ENCODE measurements at places on chromosomes 1 and 21.

GRCh38 chr1:10795276-10796021, 997 bp downstream of the CASZ1 start:
- no peak for DNase-seq

DNA sequence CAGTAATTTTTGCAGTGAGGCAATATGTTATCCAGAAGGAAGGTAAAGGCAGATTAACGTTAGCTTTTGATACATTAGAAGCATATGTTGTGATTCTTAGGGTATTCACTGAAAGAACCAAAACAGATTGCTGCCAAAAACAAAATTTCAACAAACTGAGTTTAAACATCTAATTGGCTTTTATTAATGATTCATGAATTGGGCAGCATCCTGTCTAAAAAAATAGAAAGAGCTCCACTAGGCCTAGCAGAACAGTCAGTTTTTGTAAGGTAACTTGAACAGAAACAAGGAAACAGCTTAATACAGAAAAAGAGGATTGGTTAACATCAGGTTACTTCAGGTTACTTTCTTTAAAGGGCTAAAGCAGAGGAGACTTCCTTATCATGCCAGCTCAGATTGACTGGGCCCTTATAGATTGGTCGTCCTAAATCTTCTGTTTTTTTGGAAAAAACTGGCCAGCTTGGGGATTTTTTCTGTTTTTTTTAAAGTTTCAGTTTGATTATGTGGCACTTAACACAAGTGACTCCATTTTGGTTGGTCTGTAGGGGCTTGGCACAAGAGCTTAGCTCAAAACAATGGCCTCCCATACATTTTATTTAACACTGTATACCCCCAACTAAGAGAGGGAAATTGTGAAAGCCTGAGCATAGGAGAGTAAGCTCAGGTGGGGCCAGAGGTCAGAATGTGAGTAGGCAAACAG, 36.8 kb upstream of the GALNT2 start:
- DNase-seq, result no peak

DNA sequence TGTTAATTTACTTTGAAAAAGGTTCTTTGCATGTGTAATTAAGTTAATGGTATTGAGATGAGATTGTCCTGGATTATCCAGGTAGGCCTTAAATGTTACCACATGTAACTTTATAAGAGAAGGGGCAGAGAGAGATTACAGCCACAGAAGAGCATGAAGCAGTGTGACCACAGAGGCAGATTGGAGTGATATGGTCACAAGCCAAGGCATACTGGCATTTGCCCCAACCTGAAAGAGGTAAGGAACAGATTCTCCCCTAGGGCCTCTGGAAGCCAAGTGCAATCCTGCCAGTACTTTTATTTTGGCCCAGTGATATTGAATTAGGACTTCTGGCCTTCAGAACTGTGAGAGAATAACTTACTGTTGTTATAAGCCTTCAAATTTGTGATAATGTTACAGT, 23.0 kb downstream of the RNF2 start:
- no peak for DNase-seq

DNA sequence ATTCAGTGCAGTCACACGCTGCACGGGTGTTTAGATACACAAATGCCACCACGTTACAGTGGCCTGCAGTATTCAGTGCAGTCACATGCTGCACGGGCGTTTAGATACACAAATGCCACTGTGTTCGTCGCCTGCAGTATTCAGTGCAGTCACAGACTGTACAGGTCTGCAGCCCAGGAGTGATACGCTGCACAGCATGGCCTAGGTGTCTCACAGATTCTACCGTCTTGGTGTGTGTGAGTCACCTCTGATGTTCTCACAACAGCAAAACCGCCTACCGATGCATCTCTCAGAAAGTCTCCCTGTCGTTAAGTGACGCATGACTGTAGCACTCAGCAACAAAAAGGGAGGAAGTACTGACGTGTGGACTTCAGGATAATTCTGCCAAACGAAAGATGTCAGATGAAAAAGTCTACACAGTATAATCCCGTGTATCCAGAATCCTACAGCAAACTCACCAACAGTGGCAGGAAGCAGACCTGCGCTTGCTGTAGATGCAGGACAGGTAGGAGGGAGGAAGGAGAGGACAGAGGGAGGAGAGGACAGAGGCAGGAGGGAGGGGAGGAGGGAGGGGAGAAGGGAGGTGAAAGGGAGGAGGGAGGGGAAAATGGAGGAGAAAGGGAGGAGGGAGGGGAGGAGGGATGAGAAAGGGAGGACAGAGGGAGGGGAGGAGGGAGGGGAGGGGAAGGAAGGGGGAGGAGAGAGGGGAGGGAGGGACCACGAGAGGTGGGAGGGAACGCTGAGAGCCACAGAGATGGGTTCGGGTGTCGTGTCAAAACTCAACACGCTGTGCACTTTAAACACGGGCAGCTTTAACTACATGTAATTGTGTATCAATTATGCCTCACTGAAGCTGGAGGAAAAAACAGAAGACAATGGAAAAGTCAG, 36.3 kb upstream of the PCBP3 start:
- no peak for DNase-seq

DNA sequence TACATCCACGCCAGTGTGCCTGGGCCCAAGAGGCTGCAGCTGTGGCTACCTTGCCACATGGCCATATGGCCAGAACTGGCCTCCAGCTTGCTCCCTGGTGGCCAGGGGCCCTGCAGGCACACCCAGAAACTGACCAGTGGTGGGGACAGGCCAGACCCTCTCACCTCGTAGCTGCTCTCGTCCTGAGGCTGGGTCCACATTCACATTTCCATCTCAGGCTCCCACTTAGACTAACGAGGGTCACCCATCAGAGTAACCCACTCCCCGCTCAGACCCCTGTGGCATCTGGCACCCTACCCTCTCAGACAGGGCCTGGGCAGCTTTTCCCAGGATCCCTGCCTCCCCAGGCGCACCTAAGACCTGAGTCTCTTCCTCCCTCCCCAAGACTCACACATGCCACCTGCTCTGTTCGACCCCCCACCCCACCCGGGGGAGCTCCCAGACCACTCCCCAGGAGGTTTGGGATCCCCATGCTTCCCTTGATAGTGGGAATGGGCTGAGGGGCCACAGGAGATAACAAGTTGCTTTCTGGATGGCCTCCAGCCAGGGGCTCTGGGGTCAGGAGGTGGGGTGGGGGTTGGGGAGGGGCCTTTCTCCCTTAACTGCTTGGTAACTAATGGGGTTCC, 21.3 kb upstream of the RNU1-4 start:
- DNase-seq, result no peak

DNA sequence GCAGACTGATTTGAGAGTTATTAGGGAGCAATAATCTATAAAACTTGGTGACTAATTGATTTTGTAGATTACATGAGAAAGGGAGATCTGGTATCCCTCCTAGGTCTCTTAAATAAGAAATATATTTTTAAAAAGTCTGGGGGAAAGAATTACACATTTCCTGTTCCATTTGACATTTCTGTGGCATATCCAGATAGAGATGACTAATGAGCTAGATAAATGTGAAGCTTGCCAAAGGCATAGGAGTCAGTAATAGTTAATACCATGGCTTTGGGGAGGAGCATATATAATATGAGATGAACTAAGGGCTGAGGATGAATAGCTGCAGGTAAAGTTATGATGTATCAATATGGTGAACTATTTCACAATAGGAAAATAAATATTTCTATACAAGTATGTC, 663.7 kb downstream of the PTPRC start:
- DNase-seq, result no peak

GRCh38 chr1:155934936-155935590, 850 bp upstream of the KHDC4 start:
- DNase-seq, result no peak

- no peak for DNase-seq
These were observed 311.7 kb downstream of the KCTD3 start for GRCh38 chr1:215878843-215879242.

GRCh38 chr1:111204201-111204982, 3.9 kb upstream of the DENND2D start:
- DNase-seq, result no peak

DNA sequence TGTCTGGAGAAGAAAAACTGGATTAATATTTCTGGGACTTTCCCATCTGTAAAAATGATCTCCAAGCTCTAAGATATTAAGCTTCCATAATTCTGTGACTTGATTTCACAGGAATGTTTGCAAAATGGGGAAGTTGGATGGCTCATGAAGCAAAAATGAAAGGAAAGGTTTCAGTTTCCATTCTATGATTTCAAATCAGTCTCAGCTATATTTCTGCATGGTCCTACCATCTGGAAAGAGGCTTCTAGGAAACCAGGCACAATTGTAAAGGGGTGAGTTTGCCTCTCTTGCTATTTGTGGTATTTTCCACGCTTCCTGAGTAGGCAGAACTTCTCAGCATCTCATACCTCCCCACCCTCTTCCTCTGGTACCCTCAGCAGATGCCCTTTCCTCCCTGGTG, 22.4 kb upstream of the ACTN2 start:
- no peak for DNase-seq

DNA sequence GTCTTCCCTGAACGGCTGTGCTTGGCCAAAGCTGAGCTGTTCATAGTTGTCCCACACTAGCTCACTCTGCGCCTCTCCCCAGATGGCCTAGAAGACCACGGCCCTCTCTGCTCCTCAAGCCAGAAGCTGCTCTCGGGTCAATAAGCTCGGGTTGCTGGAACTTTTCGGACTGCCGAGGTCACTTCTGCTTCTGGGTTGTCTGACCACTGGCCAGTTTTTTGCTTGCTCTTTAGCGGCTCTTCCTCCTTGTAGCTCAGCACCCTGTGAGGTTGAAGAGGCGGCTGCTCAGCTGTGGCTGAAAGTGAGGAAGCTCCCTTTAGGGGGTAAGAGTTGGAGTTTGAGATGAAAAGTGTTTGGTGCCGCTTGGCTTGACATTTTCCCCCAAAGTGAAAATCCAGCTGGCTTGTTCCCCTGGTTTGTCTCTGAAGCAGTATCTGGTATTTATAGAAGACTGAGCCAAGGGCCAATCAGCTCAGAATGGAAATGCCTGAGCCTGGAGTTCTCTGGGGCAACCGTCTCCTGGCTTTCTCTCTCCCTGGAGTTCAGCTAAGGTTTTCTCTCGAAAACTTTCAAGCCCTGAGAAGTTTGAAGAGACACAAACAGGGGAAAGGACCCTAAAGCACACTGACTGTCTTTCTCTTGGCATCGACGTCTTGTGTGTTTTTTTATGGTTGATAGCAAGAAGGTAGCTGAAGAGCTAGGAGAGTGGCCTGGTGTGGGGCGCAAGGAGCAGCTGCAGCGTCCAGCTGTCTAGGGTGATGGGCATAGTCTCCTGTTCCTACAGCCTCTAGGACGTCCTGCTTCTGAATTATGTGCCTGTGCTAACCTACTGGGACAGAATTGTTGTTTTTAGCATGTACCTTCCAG, 72.0 kb downstream of the SYT6 start:
- DNase-seq, result no peak

- DNase-seq, result no peak
These were observed 100.0 kb downstream of the CRYAA start for GRCh38 chr21:43268804-43269186.

DNA sequence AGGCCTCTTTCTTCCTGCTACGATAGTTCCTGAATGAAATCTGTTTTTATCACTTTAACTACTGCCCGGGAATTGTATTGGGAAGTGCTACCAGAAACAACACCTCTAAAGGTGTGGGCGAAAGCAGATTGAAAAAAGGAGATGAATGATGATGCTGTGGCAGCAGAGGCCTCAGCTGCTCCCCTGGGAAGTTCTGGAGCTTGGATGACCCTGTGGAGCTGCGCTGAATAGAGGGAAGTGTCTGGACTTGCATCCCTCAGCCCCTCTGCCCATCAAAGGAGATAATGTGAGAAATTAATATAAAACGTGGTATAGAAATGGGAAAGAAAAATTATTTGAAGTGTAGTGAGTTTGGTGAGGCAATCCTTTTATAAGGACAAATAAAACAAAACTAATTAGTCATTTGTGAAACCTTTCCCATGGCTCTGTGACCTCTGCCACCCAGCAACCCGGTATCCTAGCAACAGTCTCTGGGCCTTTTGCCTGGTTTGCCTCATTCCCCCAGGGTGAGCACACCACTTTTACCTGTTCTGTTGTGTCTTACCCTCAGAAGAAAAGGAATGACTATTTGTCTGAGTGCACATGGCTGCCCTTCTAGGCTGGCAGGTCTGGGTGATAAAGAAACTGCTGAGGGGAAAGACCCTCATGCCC, 21.3 kb downstream of the OVAAL start:
- peak; percentile 19 for DNase-seq

DNA sequence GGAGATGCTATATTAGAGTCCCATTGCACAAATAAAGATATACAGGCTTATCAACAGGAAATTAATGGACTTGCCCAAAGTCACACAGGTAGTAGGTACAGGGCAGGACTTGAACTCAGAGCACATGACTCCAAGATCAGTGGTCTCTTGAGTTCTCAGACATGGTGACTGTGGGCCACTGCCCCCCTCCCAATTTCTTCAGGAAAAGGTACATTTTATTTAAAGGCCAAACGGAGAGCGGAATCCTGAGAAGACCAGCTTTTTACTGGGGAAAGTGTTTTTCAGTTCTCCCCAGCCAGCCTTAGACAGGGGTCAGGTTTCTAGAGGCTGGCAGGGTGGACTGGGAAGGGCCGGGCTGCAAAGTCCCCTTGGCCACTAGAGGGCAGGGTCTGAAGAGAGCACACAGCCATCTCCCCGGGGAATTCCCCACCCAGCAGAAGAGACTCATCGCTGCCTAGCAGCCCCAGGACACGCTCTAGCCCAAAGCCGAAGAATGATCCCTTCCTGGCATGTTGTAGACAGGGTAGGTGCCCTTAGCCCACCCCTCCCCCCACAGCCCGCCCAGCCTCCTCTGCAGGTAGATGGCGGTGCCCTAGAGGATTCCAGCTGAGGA, 29.7 kb downstream of the ACP6 start:
- peak; percentile 83 for DNase-seq

All from AG08395 (cell line).